ENCODE measurements at places on chromosomes 3 and 15. TPM values are rescaled to one million over a fixed set of nuclear protein-coding genes. Genes with fewer than 3 reads are reported as not detected.
A peak's percentile ranks its signal among the peaks of the same experiment; 100 is the strongest.

GRCh38 chr3:170372190-170372879 lies 14.8 kb downstream of the SKIL start:
- peak; percentile 30 for ATAC-seq

The ARHGAP31 gene
- total RNA-seq = 1.7 TPM

The TMEM207 gene
- total RNA-seq = not detected

The PAQR5 gene
- 3.3 TPM for total RNA-seq

DNA sequence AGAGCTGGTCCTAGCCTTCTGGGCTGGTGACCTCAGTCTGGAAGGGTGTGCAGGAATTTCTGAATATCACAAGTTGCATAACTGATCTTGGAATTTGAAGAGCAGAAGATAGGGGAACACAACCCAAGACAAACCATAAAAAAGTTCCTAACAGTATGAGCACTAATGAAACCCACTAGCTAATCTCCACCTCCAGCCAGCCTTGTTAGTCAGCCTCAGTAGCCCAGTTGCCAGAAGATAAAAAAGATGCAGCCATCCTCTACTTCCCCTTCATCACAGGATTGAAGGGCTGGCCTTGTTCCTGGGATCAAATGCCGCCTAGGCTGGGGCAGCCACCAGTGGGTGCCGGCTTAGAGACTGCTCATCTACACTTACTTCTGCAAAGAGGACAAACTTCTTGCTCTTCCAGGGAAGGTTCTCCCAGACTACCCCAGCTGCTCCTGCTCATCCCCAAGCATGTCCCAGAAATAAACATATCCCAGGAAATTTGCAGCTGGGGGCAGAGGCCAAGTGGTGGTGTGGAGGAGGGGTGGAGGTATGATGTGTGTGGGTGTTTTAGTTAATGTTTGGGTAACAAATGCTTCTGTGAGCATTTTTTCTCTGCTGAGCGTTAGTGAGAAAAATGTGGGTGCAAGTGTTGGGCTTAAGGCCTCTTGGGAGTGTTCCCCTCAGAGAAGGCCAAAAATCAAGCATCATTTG lies 9.2 kb upstream of the ITGA11 start:
- ATAC-seq = no peak

DNA sequence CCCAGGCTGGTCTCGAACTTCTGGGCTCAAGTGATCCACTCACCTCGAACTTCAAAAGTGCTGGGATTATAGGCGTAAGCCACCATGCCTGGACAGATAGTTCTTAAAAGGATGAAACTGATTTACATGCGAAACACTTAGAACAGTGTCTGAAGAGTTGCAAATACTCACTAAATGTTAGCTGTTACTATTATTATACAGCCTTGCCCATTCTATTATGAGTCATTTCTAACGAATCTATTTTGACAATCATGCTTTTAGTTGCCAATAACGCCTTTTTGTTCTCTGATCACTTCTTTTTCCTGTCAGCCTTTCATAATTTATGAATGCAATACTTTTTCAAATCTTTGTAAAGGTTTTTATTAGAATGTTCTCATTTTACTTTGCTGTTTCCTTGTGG lies 112.7 kb downstream of the SNRK start:
- no peak for ATAC-seq

GRCh38 chr15:22861161-22861560 lies 22.7 kb downstream of the NIPA2 start:
- ATAC-seq = no peak

GRCh38 chr3:124570232-124570631 lies 160.0 kb upstream of the UMPS start:
- no peak for ATAC-seq
